ENCODE measurements at places on chromosomes 5 and 9.

DNA sequence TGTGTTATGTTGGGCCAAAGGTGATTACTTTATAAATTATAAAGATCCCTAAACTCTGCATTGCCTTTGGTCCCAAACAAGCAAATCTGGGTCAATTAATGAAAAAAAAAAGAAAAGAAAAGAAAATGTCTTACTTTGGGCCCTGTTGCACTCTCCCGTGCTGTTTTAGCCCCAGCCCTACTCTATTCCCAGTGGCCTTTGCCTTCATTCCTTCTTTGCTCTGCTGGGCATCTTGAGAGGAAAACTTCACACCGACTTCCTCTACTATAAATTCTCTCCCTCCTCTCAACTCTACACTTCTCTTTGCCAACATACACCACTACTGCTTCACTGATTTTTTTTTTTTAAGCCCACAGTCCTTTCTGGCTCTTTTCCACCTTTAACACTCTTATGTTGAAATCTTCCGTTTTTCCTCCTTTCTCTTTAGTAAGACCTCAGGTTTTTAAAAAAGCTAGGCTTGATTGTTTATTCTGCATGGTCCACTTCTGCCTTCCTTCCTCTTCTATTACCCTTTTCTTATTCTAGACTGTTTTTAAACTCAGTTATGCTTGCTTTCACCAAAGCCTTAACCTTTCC is 4.5 kb upstream of the MSMP start:
- DNase-seq, result peak; percentile 71

DNA sequence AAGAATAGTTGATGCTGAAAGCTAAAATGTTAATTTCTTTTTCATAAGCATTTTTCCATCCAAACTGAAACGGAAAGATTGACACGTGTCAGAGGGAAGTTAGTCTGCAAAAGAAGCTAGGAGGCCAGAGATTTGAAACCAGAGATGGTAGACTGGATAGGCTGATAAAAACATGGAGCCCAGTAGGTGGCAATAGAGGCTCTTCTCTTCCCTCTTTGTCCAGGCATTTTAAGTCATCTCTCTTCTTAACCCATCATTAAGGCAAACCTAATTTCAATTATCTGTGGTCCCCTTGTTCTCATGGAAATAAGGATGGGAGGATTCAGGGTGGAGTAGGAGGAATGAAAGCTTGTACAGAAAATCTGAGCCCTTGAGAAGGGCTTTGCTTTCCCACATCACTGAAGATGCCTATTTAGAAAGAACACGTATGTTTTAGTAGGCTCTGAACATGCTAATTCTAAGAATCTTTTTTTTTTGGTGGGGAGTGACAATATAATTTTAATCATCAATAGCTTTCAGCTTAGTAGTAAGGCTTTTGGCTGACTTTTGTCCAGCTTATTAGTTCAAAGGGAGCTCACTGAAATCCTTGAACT is 66.6 kb downstream of the ZNF474 start:
- DNase-seq, result peak; percentile 74

DNA sequence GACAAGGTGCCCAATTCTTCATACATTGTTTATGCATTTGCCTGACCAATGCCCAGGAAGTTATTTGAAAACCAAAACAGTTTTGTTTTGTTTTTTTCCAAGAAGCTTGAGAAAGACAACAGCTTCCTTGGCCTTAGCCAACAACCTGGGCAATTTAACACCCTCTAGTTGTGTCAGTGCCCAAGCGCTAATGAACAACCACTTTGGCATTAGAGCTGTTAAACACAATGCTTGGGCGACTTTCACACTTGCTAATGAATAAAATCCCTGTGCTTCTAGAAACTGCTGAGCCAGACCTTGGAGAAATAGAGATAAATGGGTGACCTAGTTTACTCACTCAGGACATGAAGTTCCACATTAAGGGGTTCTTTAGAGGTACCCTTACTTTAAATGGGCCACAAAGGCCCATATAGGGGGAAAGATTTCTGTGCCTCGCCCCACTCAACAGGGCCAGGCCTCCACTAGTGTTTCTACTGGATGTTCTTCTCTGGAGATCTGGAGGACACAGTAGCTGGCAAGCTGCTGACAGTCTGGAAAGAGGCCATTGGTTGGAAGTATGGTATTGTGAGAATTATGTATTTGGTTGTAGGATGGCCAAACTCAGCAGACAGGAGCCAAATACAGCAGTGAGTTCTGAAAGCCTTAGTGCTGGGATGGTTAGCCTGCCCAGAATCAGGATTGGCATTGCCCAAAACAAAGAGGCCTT is 179.8 kb downstream of the DOCK8 start:
- no peak for DNase-seq

GRCh38 chr5:3656803-3657202 is 61.2 kb downstream of the IRX1 start:
- no peak for DNase-seq

DNA sequence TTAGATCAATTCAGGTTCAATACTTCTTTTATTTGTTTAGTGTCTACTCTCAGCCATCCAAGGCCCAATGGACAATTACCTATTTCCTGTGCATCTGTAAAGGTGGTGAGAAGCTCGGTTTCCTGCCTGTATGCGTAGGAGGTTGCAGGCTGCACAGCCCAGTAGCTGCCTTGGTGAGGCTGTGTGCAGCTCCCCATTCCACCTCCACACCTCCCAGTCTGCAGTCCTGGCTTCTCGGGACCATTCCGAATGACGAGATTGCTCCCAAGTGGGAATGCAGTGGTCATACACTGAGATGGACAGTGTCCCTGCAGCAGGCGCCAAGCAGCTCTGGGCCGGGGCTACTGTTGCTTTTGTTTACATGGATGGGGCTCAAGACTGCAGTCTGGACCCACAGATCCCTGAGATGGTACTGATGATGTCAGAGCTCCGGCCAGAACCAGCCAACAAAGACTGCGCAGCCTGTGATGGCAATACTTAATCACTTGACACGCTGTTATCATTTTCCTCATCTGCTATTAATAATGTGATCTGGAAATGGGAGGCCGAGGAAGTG is 206.1 kb upstream of the IRX1 start:
- DNase-seq, result no peak

- DNase-seq, result no peak
Measured at GRCh38 chr5:157930710-157931109, 71.8 kb upstream of the CLINT1 start.

Measured in fibroblast of pulmonary artery (primary cell).